D721Med (cell line): ENCODE measurements at places on chromosomes 5 and 9.

DNA sequence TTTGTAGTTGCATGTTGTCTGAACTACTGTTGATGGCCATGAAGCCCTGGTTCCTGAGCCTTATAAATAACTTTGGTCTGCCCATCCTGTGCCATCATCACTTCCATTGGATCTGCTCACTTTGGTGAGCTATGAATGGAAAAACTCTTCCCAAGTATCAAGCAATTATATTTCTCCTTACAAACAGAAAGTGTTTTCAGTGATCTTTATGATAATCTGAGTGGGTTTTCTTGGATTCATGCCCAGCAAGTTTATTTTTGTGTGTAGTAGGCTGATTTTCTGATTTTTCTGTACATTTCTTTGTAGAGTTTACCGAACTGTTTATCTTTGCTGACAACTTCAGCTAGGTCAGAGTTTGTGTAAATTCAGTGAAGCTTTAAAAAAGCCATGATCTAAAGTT is 31.0 kb downstream of the CAMK4 start:
- DNase-seq = no peak

GRCh38 chr5:132496191-132496630 is 5.6 kb upstream of the IRF1 start:
- no peak for DNase-seq

- no peak for DNase-seq
These were observed 116.5 kb upstream of the OTULINL start for GRCh38 chr5:14465116-14465515.

DNA sequence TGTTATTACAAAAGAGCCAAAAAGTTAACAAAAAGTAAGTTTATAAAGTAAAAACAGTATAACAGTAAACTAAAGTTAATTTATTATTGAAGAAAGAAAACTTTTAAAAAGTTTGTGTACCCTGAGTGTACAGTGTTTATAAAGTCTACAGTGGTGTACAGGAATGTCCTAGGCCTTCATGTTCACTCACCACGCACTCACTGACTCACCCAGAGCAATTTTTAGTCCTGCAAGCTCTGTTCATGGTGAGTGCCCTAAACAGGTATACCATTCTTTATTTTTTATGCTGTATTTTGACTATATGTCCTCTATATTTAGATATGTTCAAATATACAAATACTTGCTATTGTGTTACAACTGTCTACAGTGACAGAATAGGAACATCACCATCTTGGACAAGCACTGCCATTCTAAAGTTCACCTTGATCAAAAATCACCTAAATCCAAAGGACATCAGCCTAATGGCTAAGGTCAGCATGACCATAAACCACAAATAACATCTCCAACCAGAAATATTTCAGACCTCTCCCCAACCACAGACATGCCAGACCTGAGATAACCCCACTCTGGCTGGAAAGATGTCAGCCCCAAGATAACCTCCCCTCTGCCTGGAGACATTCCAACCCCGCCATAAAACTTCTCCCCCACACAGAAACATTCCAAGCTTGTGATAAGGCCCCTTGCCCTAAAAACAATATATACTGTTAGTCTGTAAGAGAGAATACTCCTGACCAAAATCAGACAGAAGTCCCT is 56.1 kb downstream of the AGXT2 start:
- DNase-seq = no peak

DNA sequence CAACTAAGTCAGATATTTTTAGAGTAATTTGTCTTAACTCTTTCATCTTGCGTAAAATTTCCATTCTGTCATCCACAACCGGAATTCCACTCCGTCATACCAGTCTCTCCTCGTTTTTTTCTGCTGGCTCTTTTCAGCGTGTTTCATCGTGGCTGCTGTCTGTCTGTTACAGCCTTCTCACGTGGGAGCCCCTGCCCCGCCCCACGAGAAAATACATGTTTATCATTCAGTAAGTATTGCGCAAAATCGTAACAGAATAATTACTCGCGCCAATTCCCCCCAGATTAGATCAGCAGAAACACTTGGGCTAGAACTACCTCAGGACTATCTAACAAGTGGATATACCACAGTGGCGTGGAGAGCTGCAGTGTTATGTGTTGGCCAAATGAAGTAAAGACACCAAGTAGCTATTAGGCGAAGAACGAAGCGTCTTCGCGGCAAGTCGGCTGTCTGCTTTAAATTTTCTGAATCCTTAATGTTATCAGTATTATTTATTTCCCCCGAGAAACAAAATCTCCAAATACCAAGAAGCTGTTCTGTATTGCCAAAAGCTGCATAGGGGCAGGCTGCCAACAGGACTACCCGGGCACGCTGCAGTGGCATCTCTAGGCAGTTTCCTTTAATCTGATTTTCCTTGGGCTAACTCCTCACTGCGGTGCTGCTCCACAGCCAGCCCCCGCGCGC is 566 bp upstream of the FOCAD start:
- no peak for DNase-seq

- DNase-seq = no peak
These were observed 22.6 kb upstream of the NOTCH1 start for GRCh38 chr9:136568288-136569081.

GRCh38 chr9:126857261-126857960 is 3.0 kb upstream of the ZBTB34 start:
- no peak for DNase-seq

GRCh38 chr5:81288021-81288433 is 13.4 kb upstream of the ZCCHC9 start:
- DNase-seq = no peak

DNA sequence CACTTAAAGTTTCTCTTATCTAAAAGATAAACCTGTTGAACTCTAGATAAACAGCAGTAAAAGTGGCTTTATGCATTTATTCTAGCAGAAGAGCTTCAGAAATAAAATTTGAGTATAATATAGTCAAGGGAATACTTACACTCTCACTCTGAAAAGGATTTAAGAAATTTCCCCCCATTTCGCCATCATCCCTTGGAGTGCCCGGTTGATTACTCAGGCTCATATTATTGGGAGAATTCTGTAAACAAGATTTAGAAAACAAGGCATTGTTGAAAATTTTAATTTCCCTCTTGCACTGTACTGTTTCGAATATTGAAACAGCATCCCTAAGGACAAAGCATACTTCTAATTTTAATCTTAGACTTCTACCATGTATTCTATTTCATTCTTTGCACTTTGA is 34.5 kb upstream of the ACOT12 start:
- DNase-seq = no peak

DNA sequence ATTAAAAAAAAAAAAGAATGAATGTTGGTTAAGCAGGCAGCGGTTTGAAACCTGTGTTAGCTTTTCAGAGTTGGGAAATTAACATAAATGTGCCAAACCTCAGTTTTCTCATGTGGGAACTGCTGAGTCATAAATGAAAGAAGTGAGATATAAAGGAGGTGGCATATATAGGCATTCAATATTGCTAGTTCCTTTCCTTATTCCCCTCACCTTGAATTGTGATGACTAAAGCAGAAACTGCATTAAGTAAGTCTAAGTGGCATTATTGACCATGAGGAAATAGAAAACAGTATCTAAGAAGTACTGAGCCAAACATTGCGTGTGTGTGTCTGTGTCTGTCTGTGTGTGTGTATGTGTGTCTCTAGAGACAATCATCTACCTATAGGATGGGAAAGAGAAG is 691.2 kb downstream of the TLR4 start:
- no peak for DNase-seq

DNA sequence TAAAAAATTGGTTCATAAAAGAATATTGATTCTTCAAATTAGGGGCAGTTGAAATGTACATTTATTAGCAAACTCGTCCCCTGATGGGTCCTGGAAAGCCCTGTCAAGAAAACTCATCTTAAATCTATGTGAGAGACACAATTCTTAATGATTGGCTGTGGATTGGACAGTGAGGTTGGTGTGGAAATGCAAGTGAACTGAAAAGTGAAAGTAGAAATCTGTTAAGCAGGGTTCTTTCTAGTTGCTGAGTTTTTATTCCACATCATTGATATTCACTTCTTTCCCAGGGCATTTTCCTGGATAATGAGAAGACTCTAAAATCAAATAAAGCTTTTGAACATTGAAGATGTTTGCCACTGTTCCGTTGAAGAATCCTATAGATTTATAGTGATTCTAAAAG is 292.4 kb downstream of the MAST4 start:
- no peak for DNase-seq

GRCh38 chr9:129962451-129962864 is 80.5 kb downstream of the FNBP1 start:
- no peak for DNase-seq

GRCh38 chr5:37478121-37478894 is 99.2 kb downstream of the WDR70 start:
- DNase-seq = no peak
